ENCODE measurements at places on chromosomes 6 and 20.

- DNase-seq, result no peak
Measured at GRCh38 chr6:162157167-162157870, 570.2 kb downstream of the PRKN start.

GRCh38 chr6:53361549-53362031 is 12.8 kb upstream of the ELOVL5 start:
- DNase-seq, result peak; percentile 93

GRCh38 chr6:93407186-93407585 is 12.2 kb downstream of the EPHA7 start:
- DNase-seq, result no peak

GRCh38 chr20:9109566-9109965 is 40.7 kb downstream of the PLCB4 start:
- no peak for DNase-seq

All from common myeloid progenitor, CD34-positive (primary cell).